ENCODE measurements at places on chromosomes 2 and 18.

DNA sequence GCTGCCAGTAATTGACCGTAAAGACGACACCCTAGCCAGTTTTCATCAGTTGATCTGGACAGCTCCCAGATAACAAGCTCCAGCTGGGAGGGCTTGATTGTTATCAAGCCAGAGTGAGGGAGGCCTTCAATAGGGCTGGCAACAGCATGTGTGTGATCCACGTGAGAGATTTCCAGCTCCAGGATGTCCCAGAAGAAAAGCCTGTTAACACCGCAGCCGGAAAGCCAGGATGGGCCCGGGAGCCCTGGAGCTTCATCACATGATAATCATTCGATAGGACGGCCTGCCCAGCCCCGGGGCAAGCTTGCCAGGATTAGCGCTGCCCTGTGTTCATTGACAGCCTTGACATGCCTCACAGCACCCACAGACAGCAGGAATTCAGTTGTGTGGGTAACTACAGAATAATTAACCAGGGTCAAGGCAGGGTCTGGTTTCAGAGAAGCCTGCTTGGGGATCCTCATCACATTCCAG lies 182.5 kb downstream of the C1D start:
- no peak for DNase-seq

DNA sequence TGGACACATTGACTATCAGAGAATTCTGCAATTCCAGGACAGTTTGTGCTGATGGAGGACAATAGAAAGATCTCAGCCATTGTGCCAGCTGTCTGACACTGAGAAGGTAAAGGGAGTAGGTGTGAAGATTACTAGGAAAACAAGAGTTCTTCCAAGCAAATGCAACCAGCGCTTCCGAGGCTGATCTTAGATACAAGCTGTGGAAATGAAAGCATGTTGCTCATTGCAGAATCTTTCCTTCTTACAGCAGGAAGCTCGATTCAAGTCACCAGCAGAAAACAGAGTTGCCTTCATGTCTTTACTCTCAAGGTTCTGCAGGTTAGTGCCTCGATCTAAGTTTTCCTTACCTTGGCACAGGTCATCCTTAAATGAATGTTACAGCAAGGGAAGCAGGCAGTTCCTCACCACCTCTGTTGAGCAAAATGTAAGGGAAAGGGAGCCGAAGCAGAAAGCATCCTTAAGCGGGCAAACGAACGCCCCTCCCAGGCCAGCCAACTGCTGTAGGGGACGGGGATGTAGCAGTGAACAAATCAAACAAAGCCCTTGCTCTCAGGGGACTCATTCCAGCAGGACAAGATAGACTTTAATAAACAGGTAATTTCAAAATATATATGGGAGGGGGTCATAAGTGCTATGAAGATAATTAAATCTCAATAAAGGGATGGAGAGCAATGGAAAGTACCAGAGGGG lies 54.3 kb downstream of the MARCHF4 start:
- no peak for DNase-seq

GRCh38 chr2:17122887-17123501 lies 395.2 kb downstream of the RAD51AP2 start:
- no peak for DNase-seq

DNA sequence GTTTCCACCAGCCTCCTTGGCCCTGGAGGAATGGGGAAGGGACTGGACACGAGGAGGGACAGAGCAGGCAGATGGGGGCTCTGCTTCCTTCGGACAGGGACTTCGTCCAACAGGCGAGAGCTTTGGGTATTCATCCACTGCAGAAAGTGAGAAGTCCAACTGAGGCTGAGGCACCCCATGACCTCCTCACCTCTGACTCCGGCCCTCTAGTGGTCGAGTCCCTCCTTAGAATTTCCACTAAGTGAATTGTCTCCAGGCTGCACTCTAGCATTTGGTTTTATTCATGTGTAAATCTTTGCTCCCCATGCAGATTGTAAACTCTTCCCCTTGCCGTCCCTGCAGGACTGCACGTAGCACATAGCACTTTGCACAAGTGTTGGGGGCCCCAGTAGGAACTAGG lies 75.6 kb downstream of the TMEM247 start:
- DNase-seq: peak; percentile 25

DNA sequence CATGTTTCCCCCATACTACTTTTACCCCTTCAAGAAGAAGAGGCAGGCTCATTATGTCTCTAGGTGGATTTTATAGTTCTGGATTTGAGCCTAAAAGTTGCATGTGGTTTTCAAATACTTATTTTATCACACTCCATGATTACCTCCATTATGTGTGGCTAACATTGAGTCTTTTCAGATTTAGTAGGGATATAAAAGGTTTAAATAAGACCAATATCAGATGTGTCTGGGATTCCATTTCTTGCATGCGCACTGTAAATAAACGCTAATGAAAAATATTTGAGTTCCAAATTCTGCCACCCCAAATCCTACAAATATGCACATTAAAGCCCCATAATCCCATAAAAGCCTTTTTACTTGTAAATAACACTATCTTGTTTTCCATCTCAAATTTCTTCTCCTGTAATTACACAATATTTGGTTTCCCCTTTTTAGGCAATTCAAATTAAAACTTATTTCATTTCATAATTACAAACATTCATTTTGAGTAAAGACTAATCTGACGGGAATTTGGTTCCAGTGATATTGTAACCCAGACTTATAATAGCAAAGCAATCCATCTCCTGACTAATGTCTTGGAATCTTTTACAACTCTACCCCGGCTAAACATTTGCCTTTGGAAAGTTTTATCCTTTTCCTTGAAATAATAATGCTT lies 600.0 kb downstream of the SLC4A3 start:
- DNase-seq: no peak

DNA sequence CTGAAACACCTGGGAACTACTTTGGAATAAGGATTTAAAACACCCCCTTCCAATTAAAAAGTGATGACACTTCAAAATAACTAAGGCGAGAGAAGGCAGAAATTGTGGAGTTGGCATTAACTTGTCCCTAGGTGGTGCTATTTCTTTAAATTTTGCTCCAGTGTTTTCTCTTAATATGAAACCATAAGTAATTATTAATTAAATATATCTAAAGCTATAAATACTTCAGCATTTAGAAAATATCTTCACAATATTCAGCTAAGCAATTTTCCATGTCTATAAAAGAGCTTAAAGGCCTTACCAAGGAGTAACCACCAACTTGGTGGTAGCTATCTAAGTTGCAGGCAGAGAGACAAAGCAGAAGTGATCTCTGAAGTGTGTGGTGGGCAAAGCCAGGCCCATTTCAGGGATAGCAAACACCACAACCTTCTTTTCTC lies 186.8 kb upstream of the PGAP1 start:
- DNase-seq: peak; percentile 25

DNA sequence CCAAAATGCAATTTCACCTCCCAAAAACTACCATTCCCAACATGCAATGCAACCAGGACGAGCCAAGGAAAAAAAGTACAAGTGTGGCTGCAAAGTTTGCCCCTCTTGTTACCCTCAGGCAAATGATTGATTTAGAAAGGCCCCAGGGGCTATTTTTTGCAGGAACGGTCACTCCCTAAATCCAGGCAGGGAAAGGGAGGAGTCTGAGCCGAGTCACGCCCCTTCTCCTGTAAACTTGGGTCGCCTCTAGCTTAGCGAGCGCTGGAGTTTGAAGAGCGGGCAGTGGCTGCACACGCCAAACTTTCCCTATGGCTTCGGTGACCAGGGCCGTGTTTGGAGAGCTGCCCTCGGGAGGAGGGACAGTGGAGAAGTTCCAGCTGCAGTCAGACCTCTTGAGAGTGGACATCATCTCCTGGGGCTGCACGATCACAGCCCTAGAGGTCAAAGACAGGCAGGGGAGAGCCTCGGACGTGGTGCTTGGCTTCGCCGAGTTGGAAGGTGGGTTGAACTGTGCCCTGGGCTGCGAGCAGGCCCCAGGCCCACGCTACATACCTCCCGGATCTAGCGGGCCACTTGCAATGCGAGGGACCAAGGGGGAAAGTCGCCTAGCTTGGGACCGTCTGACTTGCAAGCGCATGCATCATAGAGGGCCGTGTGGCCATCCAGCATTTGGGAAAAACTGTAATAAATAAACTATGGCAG lies at the start of gene GALM:
TSS of gene GALM (plus strand) at position 261 of the 702 bp plus-strand sequence. CDS start at position 309, 48 bp downstream.
- peak; percentile 50 for DNase-seq

DNA sequence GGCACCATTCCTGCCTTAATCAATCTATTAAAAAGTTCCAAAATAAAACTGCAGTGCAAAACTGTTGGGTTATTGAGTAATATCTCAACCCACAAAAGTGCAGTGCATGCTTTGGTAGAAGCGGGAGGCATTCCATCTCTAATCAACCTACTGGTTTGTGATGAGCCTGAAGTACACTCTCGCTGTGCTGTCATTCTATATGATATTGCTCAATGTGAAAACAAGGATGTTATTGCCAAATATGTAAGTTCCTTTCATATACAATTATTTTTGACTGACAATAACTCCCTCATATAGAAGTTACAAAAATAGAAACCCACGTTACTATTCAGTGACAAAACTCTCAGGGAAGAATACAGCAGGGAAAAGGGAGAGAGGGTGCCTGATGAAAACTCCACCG lies 43.0 kb downstream of the OSGEPL1 start:
- DNase-seq: no peak

DNA sequence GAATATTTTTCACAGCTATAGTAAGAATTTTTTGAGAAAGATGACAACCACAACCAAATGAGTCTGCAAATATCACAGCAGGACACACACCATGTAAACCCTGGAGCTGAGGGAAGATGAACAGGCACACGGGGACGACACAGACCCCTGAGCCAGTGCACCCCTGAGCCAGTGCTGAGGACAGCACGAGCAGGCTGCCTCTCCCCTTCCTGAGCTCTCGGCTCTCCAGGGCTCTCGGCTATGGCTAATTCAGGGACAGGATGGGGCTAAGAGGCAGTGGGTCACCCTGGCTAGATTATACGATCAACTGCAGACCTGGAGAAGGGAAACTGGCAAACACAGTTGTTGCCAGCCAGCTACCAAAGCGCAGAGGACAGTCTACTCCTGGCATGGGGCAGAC lies 41.4 kb downstream of the TGFBRAP1 start:
- no peak for DNase-seq

DNA sequence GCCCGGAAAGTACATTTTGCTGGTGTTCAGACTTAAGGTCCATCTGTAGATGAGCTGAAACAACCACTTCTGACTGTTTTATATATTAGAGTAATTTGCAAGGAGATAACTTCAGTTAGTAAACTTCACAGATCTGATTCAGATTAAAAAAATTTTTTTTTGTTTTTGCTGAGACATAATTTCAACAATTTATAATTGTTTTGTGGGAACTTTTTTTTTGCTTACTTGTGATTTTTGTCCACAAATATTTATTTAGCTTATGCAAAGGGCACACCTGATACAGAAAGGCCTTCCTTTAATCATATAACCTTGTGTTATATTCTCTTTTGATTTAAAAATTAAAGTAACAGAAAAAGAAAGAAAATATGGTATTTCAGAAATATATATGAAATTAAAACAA lies 9.6 kb upstream of the SCN9A start:
- no peak for DNase-seq

DNA sequence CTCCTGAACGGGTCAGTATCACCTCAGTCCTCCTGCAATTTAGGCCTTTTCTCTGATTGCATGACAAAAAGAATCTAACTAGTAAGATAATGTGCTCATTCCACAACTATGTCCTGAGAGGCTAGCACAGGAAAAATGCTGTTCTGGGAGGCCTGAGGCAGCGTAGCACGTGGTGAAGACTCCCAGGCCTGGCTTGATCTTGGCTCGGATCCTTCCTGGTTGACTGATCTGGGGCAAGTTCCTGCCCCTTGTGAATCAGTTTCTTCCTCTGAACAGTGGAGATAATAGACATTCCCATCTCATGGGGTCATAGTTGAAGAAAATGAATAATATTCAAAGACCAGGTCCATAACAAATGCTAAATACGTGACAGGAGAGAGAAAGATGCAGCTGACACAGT lies 12.3 kb downstream of the FBLN7 start:
- no peak for DNase-seq

DNA sequence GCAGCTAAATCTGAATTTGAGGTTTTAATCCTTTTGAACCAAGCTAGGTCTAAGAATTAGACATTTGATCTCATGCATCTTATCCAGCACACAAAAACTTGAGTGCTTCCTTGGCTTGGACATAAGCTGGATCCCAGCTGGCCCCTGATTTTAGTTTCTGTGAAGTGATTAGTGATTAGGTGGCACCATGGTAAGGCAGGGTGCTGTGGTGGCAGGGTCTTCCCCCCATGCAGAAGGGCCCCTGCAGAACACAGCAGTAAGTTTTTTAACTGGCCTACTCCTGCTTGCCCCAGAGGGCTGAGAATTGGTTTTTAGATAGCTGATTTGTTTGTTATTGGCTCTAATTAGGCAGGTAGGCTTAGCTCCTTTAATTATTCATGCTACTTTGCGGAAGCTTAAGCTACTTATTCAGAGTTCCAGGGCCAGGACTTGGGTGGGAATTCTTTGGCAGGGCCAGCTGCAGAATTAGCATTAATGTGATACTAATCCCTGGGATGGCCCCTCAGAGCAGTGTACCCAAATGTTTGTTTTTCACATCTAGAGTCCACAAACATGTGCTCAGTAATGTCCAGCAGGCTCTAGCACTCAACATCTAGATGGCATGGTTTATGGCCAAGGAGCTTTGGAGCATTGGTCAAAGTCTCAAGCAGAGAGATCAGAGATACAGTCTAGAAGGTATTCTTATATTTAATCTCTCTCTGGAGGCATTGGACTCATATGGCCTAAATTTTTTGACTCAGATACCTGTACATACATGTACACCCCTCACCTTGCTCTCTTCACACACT lies 99.6 kb downstream of the FMNL2 start:
- DNase-seq: no peak

DNA sequence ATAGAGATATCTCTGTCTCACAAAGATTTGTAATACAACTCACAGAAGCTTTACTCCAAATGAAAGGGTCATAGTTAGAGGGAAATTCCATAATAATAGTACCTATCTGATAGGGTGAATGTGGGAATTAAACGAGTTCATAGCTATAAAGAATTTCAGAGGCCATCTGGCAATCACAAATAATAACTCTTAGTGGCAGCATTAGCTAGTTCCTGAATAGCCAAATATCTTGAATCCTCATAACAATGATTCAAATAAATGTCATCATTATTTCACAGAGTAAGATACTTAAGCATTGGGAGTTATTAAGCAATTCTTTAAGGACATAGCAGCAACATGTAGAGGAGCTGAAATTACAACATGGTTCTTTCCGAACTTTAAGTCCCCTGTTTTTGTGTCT lies 1265.0 kb upstream of the PIK3C3 start:
- DNase-seq: no peak

- DNase-seq: no peak
Measured at GRCh38 chr2:8489751-8490150, 192.1 kb upstream of the ID2 start.

- no peak for DNase-seq
Measured at GRCh38 chr2:229089776-229090175, 181.3 kb downstream of the PID1 start.

DNA sequence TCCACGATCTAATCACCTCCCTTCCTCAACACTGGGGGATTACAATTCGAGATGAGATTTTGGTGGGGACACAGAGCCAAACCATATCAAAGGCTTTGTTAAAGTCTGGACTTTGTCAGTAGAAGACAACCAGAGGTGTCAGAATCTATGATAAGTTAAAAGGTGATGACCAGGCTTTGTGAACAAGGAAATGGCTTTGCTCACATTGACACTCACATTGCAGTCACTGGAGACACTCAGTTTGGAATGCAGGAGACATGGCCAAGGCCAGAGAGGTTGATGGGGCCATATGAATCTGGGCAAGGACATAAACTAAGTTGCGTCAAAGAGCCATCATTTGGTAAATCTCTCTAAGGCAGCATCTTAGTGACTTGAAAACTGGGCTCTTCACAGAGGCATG lies 678.2 kb upstream of the FSHR start:
- no peak for DNase-seq

- no peak for DNase-seq
Measured at GRCh38 chr2:162579986-162580385, 236.1 kb downstream of the GCA start.
